ENCODE measurements at places on chromosomes 16 and 17.
A peak's percentile ranks its signal among the peaks of the same experiment; 100 is the strongest.

DNA sequence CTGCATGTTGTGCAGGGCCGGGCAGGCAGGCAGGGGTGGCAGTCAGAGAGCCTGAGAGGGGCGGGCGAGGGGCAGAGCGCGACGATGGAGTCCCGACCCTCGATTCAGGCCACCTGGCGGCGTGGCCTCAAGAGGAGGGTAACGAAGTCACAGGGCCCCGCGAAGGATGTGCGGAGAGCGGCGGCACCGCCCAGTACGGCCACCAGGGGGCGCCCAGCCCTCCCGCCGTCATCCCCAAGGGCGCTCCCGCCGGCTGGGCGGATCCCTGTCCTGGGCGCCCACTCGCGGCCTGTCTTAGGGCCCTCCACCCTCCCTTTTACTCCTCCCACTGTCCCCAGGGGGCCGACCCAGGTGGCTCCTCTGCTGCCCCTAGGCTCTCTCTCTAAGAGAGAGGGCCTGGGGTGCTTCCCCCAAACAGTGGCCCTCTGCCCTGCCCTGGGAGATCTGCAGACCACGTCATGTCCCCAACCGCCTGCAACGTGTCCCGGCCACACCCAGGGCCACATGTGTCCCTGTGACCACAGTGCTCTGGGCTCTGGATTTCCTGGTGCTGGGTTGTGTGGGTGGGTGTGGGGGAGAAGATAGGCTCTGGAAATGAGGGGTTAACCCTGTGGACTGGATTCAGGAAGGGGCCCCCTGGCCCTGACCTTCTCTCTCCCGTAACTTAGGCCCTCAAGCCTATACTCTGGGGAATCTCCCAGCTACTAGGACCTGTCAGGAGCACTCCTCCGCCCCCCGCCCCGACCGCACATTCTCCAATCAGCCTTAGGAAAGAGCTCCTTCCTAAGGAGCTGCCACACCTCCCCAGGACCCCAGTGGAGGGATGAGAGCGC is 5.9 kb downstream of the DPEP2 start:
- DNase-seq, result peak; percentile 53

DNA sequence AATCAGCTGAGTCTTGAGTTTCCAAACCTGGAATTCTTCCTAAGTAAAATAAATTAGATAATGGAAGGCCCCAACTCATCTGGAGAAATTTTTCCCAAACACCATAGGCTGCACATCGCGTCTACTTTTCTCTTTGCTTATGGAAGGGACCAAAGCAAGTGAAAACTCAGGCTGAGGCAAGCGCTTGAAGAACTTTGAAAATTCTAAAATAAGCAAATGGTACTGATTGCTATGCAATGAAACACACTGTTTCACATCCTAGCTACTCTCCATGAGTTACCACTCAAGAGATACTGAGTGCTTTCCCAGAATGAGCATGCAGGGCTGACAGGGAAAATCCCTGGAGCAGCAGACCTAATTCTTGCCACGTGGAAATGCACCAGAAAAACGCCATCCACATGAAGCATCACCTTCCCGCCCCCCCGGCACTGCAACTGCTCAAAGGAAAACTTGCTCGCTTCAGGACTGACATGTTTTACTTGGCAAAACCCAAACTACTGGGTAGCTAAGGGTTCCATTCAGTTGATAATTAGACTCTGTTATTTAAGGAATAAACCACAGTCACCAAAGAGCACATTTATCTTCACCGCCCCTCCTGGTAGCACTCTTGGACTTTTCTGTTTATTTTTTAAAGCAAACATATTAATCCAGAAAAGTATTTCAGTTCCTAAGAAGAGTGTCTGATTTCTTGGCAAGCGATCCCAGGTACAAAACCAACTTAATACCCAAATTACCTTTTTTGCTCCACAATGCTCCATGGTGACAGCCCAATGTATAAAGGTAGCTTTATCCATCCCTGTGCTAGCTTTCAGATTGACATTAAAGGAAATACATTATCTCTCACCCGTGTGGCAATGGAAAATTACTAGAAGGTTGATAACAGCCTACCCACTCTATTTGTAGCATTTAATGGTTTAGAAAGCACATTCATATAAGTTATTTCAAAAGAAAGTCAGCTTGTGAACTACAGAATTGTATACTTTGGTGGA is 62.5 kb downstream of the WDR59 start:
- no peak for DNase-seq

- no peak for DNase-seq
Measured at GRCh38 chr16:58551496-58551895, 36.2 kb downstream of the SETD6 start.

- no peak for DNase-seq
Measured at GRCh38 chr16:86773354-86773715, 195.0 kb downstream of the FOXL1 start.

DNA sequence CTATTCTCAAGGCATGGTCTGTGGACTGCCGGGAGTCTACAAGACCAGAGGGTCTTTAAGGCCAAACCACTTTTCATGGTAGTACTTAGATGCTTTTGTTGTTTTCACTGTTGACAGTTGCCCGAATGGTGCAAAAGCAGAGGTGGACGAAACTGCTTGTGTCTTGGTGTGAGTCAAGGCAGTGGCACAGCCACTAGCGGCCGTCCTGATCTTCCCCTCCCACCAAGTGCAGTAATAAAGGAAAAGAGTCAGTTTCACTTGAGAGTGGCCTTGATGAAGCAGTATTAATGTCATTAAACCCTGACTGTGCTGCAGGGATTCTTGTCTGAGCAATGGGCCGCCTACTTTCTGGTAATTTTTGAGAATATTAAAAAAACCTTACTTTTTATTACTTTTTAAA is 109.1 kb downstream of the PRKCA start:
- no peak for DNase-seq

GRCh38 chr16:78306361-78306760 is 206.9 kb downstream of the WWOX start:
- DNase-seq, result no peak

GRCh38 chr17:40765657-40766056 is 6.3 kb downstream of the KRT26 start:
- no peak for DNase-seq

DNA sequence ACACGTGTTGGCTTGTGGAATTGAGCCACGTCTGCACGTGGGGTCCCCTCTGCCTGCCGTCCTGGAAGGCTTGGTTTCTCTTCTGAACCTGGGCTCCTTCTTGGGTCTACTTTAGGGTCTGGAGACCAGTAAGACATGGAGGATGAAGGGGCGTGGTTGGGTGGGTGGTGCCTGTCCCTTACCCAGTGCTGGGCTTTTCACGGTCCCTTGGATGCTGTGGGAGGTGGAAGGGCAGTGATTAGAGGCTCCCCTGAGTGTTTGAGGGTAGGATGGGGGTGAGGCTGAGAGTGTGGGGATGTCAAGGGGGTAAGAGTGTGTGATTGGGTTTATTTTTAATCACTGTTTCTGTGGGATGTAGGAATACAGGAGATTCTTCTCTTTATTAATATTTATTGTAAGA is 38.3 kb downstream of the MGAT5B start:
- no peak for DNase-seq

GRCh38 chr17:49881054-49881402 is 33.2 kb upstream of the TAC4 start:
- DNase-seq, result no peak

GRCh38 chr16:4216596-4216995 is 25.3 kb downstream of the SRL start:
- no peak for DNase-seq

- no peak for DNase-seq
Measured at GRCh38 chr17:35514564-35514963, 22.9 kb downstream of the SLFN12L start.

GRCh38 chr17:61155590-61156237 is 243.9 kb upstream of the TBX2 start:
- DNase-seq, result no peak

GRCh38 chr17:21275579-21276263 is 8.8 kb upstream of the MAP2K3 start:
- peak; percentile 94 for DNase-seq

All from stimulated activated CD4-positive, alpha-beta T cell treated with anti-CD3 and anti-CD28 coated beads, Interleukin-1b, Interleukin-23, amount 100 ng/mL, for 24 hours (primary cell).